ENCODE measurements at places on chromosomes 6 and 20. TPM values are rescaled to one million over a fixed set of nuclear protein-coding genes. Genes with fewer than 3 reads are reported as not detected.

GRCh38 chr20:14599613-14600012 lies 262.2 kb upstream of the FLRT3 start:
- no peak for DNase-seq

DSP gene
- total RNA-seq = 0.12 TPM

GRCh38 chr20:20969701-20970280 lies 136.4 kb downstream of the LINC00237 start:
- no peak for DNase-seq

SPATA2 gene
- total RNA-seq = 11.1 TPM

GRCh38 chr6:136840276-136841001 lies 18.0 kb downstream of the PEX7 start:
- DNase-seq = no peak

- DNase-seq = no peak
These were observed 228.1 kb downstream of the EPM2A start for GRCh38 chr6:145507239-145507638.

DNA sequence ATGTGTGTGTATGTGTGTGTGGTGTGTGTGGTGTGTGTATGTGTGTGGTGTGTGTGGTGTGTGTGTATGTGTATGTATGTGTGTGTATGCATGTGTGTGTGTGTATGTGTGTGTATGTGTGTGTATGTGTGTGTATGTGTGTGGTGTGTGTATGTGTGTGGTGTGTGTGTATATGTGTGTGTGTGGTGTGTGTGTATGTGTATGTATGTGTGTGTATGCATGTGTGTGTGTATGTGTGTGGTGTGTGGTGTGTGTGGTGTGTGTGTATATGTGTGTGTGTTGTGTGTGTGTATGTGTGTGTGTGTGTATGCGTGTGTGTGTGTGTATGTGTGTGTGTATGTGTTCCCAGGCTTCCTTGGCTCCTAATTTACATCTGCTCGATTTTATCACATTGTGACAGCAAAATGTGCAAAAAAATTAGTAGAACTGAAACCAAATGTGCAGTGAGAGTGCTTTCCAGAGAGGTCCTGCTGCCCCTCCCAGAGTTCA lies 234.5 kb downstream of the BMP7 start:
- no peak for DNase-seq

SCUBE3 gene
- total RNA-seq = 0.12 TPM

DNA sequence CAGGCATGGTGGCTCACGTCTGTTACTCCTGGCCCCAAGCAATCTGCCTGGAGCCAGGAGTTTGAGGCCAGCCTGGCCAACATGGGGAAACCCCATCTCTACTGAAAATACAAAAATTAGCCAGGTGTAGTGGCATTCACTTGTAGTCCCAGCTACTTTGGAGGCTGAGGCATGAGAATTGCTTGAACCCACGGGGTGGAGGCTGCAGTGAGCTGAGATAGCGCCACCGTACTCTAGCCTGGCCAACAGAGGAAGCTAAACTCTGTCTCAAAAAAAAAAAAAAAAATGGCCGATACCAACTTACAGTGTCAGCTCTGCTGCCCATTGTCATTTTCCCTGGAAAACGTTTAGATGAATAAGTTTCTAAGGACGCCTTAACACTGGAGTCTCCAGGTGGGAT lies 489.9 kb downstream of the TFAP2A start:
- DNase-seq = no peak

DNA sequence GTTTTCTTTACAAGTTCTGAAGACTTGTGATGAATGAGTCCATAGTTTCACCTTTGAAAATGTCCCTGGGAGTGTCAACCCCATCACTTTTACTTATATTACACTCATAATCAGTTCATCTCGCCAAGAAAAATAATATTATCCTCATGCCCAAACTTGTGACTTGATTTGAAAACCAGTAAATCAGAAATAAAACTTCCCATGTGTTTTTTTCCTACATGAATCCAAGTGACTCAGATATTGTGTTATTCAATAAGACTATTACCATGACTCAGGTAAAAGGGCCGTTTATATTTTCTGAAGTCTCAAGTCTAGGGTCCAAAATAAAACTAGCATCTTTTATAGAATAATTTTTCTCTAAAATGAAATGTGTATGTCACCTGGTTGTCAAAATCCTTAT lies 15.8 kb upstream of the CYP24A1 start:
- no peak for DNase-seq

ARMH2 gene
- total RNA-seq = 0.41 TPM

DNA sequence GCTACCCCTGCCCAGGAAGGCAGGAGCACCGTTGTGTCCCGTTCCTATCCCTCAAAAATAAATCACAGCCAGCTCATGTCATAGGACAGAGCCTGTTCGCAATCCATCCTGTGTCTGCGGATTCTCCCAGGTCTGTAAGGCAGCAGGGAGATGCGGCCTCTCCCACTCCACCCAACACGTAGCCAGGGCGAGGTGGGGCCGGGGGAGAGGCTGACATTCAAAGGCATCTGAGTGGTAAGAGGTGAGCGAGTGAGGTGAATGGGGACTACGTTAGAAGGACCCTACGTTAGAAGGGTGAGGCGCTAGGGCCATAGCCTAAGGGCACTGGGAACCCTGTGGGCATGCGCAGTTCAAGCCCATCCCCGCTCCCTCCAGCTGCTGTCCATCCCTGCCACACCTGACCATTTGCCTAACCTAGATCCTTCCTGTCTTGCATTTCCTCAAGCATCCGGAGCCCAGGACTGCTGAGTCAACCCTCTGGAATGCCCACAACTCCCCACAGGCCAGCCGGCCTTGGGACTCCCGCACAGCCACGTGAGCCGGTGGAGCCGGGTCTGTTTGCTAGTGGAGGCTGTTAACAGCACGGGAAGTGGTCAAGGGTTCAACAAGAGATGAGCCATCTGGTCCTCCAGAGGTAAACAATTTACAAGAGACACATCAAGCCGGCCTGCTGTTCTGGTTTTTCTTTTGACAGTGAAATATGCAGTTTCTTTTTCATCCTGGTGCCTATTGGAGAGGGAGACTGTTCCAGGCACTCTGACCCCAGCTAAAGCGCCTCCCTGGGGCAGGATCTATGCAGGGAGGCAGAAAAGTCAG lies 45.9 kb downstream of the RIPOR3 start:
- no peak for DNase-seq

- no peak for DNase-seq
These were observed 420 bp upstream of the BTN2A1 start for GRCh38 chr6:26457264-26457805.

DNA sequence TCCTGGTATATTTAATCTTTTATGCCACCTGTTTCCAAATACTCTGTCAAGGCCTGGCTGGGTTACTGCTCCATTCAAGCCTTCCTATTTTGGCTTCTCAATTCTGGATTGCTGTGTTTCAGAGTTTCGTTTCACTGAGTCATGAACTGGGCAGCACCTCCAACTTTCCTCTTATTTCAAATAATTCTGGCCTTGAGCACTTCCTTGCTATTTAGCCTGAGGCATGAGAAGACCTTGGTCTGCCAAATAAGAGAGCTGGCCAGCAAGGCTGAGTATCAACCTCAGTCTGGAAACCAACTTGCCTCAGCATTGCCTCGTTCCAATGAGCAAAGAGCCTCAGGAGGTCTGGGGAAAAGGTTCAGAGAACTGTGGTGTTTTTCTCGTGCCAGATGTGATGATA lies 66.6 kb downstream of the TNFAIP3 start:
- DNase-seq = no peak

Measured in activated CD8-positive, alpha-beta memory T cell treated with anti-CD3 and anti-CD28 coated beads, Interleukin-2, amount 10 ng/mL, durations not matched to agents 7 days and 5 days (primary cell).